Astrocyte (in vitro differentiated cells and primary cell): ENCODE measurements at places on chromosomes 1 and 21.

DNA sequence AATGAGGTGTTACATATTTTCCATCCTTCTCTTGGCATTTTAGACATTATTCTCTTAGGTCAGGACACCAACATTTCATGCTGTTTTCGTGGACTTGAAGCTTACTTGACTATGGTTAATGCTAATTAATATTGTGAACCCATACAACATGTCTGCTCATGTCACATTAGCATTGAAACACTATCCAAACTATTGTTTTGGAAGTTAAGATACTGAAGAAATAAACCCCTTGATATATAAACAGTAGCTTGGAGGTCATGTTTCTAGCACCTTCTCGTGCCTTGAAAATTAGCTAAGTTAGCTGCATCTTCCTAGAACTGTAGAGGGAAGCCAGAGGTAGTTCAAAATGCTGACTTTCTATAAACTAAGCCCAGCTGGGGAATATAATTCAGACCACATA lies 288.8 kb downstream of the LTN1 start:
- no peak for DNase-seq

DNA sequence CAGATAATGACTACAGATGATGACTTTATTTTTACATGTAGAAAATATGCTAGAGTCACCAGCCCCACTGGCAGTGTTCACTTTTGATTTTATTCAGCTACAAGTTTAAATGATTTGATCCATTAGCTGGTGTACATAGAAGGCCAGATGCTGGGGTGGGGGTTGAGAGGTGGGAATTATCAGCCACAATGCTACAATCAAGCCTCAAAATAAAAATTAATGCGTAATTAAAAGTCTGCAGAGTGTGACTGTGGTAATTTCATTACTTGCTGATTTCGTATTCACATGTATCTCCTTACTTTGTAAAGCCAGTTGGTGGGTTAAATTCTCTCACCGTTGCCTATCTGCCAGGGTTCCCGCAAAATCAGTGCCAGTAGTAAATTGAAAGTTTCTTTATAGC lies 109.3 kb downstream of the GALNT2 start:
- DNase-seq: no peak

GRCh38 chr1:244322791-244323521 lies 128.8 kb downstream of the ADSS2 start:
- peak; percentile 95 for DNase-seq

GRCh38 chr1:223763251-223763650 lies 50.9 kb downstream of the CAPN2 start:
- no peak for DNase-seq

DNA sequence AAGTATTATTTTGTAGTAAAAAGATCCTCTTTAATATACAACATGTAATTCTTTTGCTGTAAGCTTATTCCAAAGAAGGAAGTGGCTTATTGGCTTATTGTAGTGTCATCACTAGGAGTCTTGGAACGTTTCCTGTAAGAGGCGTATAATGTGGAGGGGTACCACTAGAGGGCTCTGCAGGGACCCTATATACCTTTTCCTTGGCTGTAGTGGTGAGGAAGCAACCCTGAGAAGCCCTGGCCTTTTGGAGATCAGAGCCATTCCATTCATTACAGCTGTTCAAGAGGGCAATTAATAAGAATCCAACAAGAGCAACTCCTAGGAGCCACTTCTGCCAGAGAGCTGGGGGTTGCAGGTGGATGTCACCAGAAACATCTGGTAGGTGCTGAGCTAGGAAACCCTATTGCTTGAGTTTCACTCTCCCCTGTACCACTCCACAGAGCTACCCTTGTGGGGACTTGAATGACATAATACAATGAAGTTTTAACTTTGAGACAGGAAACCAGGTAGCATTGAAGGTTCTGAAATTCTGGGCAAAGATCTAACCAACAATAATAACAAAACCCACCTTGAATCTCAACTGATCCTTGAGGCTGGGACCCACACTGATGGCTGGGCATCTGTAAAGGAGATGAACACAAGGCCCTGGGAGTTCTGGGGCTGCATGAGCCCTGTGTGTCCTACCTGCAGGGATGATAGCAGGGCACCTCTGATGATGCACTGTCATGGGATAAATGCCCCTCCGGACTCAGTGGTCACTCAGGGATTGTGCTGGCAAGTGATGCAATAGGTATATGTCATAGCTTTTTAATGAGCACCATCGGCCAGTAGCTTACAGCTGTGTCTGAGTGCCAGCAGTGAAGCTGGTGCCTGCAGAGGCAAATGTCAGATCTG lies 160.2 kb upstream of the COA6 start:
- no peak for DNase-seq

DNA sequence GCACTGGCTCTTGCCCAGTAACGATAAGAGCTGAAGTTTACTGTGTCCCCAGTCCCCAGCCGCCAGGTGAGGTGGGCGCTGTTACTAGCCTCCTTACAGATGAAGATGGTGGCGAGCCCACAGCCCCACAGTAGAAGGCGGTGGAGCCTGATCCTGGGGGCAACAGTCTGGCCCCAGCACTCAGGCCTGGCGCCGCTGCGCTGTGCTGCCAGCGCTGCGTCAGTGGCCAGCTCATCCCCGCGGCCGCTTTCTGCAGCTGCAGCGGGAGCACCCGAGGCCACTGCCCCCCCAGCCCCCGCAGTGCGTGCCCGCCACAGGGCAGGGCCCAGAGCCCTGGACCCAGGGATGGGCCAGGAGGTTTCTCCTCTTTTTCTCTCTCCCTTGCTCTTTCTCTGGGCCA lies 13.3 kb downstream of the H6PD start:
- DNase-seq: no peak

- DNase-seq: no peak
Observed at GRCh38 chr1:206715120-206715519, 30.4 kb downstream of the MAPKAPK2 start.

GRCh38 chr1:9985001-9985400 lies 12.0 kb upstream of the RBP7 start:
- DNase-seq: no peak

DNA sequence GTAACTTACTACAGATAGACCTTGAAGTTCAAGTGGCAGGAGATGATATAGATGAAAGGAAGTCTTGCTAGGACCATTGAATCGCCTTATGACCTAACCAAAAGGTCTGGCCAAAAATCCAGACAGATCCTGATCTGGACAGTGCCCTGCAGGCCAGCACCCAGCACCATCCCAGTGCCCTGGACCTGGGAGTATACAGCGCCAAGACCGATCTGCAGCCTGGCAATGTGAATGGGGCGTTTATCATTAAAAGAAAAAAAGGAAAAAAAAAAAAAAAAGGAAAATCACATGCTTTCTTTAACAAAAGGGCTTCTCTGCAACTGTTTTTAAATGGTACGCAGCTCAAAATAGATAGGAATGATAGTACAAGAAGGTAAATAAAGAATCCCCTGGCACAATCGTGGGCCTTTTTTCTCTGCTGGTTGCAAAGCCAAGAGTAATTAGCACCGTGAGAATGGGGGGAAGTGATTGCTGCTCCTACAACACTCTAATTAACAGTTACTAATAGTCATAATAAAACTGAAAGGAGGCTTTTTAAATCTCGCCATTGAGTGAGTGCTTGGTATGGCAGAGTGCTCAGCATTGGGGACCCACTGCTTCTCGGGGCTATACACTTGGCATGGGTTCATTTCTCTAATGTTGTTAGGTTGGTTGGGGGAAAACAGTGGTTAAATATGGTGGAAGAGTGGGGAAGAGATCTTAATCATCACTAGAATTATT lies 146.7 kb downstream of the KAZN start:
- no peak for DNase-seq

GRCh38 chr1:80926531-80926930 lies 874.2 kb upstream of the ADGRL2 start:
- no peak for DNase-seq

- no peak for DNase-seq
Observed at GRCh38 chr21:35357041-35357780, 308.1 kb upstream of the RUNX1 start.
